ENCODE measurements at places on chromosomes 4 and X.

DNA sequence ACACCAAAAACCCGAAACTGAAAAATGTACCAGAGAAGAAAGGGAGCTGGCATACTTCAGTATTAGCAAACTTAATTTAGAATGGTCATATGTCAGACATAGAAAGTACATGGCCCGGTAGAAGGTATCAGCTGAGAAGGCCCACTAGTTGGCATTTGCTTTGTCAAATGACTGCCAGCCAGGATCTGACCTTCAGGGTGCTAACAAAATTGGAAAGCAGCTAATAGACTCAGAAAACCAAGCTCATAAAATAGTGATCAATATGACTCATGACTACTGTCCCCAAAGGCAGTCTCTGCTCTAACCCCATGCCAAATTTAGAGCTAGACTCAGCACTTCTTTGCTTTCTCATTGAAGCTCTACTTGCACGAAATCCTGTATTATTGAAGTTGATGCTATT, 342.7 kb downstream of the PDGFC start:
- DNase-seq = no peak

DNA sequence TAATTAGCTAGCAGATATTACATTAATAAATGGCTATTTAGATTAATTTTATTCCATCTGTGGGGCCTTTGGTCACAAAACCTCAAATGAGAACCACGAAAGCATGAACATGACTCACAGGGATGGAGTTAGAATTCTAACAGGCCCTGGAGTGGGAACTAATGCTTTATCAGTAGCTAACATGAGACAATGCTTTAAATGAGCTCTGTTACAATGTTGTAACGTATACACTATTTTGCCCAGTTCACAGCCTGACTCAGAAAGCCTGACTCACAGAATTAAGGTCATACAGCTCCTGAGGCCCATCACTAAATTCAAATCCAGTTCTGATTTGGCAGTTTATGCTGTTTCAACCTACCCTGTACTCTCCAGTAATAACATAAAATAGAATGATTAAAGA, 23.2 kb downstream of the VEGFC start:
- DNase-seq = no peak

DNA sequence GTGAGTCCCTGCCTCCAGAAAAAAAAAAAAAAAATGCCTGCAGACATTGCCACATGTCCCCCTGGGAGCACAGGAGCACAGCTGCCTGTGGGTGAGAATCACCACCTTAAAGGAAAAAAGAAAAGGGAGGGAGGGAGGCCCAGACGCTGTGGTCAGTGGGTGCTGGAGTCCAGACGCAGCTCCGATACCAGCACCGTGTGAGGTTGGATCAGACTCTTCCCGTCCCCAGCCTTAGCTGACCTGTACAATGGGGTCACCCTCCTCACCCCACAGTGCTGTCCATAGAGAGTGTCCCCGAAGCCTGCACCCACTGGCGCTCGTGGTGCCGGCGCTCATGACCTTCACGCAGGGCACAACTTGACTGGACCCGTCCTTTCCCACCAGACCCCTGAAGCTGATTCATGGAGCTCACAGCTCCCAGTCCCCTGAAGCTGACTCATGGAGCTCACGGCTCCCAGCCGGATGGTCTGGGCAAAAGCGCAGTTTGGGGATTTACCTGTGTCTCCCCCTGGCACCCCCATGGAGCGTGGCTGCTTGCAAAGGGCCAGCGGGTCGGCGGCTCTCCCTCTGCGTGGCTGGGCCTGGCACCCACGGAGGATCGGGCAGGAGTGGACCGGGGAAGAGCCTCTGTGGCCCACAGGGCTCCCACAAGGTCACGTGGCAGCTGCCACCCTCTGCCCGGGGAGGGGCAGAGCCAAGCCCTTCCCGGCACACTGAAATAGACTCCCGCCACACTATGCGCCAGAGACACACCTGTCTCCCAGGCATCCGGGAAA, 31.4 kb downstream of the ABLIM2 start:
- DNase-seq = no peak

GRCh38 chr4:153418558-153418957, 47.6 kb upstream of the TMEM131L start:
- no peak for DNase-seq
